ENCODE measurements at places on chromosomes 2 and 18.

DNA sequence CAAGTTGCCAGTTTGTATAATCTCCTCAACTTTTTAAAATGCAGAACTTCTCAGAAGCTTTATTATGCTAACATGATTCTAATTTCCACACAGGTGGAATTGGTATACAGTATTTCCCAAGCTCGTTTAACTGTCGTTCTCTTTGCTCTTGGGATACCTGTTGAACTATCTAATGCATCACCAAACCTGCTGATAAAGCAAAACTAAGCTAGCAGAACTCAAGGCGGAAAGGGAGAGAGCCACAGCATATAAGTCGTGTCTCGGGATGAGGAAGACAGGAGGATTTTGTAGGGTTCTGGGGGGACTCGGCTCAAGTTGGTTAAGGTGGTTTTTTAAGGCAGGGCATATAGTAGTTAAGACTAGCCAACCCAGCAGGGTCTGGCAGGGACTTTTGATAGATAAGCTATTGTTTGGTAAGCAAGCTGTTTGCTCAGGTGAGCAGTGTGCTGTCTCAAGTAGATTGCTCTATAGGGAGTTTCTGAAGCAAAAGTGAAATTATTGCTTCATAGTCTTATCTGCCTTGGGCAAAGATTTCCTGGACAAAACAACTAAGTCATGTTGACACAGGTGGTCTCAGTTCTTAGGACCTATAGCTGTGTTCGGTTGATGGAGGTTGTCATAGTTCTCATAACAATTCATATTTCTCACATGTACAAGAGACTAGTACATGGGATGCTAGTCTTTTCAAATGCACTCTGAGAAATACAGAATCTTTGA lies 28.2 kb upstream of the CHRNA1 start:
- H3K36me3 ChIP-seq, result no peaks in the 10 kb centered on the region
- H3K27ac ChIP-seq, result no peak overlapping the region
- H3K4me3 ChIP-seq, result no peak overlapping the region
- H3K4me1 ChIP-seq, result peaks cover 9% of the 10 kb centered on the region
- no peaks in the 10 kb centered on the region for H3K27me3 ChIP-seq
- no peak for DNase-seq

DNA sequence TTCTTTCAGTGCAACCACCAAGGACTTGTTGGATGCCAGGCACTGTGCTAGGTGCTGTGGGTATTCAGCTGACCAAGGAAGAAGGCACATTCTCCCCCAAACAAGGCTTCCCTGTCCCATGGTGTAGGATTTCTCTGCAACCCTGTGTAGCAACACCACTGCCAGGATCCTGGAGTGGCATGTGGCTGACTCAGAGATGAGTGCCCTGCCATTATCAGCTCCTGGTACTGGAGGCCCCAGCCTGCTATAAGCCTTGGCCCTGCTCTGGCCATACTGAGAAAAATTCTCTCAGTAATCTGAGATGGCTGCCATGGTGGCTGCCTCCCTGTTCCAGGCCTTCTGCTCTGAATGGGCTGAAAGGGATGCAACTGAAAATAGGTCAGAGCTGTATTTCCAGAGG lies 4.3 kb downstream of the SMYD5 start:
- DNase-seq, result no peak
- no peaks in the 10 kb centered on the region for H3K27me3 ChIP-seq
- H3K4me3 ChIP-seq, result no peak overlapping the region

GRCh38 chr2:72082021-72082601 lies 65.6 kb downstream of the CYP26B1 start:
- no peaks in the 10 kb centered on the region for H3K27me3 ChIP-seq
- DNase-seq, result no peak
- no peak overlapping the region for H3K4me3 ChIP-seq
- no peaks in the 10 kb centered on the region for H3K36me3 ChIP-seq
- H3K4me1 ChIP-seq, result no peaks in the 10 kb centered on the region

DNA sequence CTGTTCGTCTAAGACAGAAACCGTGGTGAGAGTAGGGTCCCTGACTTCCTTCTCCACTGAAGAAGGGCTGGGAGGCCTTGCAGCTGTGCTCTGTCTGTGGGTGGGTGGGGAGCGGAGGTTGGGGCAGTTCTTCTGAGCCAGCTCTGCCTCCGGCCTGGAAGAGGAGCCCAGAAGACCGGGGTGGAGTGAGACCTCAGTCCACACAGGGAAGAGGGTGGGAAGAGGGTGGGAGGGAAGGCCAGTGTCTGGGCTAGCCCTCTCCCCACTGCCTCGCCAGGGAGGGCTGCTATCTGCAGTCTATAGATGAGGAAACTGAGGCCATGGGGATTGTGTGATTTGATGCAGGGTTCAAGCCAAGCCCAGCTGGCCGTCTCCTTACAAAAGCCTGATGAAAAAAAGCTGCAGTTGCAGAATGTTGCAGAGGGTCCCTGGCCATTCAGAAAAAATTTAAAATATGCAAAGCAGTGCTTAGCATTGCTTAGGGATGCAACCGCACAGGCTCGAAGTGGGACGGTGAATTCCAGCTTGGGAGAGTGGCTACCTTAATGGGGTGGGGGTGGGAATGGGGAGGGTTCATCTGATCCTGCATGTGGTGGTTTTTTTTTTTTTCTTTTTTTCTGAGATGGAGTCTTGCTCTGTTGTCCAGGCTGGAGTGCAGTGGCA lies 181.6 kb upstream of the HS6ST1 start:
- DNase-seq, result no peak
- H3K27me3 ChIP-seq, result no peaks in the 10 kb centered on the region
- H3K27ac ChIP-seq, result no peak overlapping the region
- H3K4me3 ChIP-seq, result no peak overlapping the region

DNA sequence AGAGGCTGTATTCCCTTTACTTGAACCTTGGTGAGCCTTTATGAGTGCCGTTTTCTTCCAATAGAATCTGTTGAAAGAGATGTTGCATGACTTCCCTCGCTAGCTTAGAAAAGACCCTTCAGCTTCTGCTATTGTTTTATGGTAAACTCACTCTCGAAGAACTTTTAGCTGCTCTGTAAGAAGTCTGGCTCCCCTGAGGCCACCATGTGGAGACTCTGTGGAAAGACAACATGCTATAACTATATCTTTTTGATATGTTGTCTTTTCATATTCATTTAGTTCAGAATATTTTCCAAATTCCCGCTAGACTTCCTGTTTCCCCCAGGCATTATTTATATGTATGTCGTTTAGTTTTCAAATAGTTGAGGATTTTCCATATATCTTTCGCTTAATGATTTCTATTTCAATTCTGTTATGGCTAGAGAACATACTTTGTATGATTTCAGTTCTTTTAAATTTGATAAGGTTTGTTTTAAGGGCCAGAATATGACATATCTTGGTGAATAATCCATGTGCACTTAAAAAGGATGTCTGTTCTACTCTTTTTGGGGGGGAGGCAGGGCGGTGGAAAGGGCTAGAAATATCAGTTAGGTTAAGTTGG lies 64.1 kb downstream of the PTPN4 start:
- H3K4me1 ChIP-seq, result no peaks in the 10 kb centered on the region
- H3K27me3 ChIP-seq, result no peaks in the 10 kb centered on the region
- H3K36me3 ChIP-seq, result no peaks in the 10 kb centered on the region
- no peak for DNase-seq
- H3K4me3 ChIP-seq, result no peak overlapping the region
- no peak overlapping the region for H3K27ac ChIP-seq

GRCh38 chr2:103028181-103028580 lies 266.4 kb downstream of the TMEM182 start:
- no peak for DNase-seq
- no peak overlapping the region for H3K4me3 ChIP-seq

DNA sequence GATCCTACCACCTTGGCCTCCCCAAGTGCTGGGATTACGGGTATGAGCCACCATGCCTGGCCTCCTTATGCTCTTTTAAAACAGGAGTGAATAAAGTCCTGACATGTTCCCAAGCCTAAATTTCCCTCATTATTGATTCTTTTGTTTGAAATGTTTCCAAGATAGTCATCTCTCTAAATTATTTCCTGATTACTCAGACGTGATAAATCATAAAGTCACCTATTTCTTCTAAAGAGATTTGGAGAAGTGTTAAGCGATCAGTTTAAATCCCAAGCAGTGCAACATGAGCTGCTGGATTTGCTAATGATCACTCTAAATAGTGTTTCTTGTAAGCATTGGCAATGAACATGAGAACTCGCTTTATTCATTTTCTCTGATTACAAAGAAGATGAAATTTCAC lies 51.8 kb downstream of the PMAIP1 start:
- peak overlapping the region; percentile 48 for H3K27ac ChIP-seq
- no peak overlapping the region for H3K4me3 ChIP-seq
- H3K36me3 ChIP-seq, result no peaks in the 10 kb centered on the region
- peaks cover 32% of the 10 kb centered on the region for H3K4me1 ChIP-seq

Measured in suprapubic skin (tissue), 4 donors.